Central memory CD4-positive, alpha-beta T cell (primary cell): ENCODE measurements at places on chromosomes 6 and 20.

- DNase-seq: no peak
Observed at GRCh38 chr20:49562311-49563014, 5.5 kb downstream of the PTGIS start.

GRCh38 chr6:147691446-147691845 is 183.0 kb downstream of the SAMD5 start:
- no peak for DNase-seq

GRCh38 chr6:137871831-137872454 is 4.9 kb downstream of the TNFAIP3 start:
- peak; percentile 37 for DNase-seq

GRCh38 chr6:137309078-137309762 is 90.0 kb upstream of the IFNGR1 start:
- DNase-seq: peak; percentile 14

DNA sequence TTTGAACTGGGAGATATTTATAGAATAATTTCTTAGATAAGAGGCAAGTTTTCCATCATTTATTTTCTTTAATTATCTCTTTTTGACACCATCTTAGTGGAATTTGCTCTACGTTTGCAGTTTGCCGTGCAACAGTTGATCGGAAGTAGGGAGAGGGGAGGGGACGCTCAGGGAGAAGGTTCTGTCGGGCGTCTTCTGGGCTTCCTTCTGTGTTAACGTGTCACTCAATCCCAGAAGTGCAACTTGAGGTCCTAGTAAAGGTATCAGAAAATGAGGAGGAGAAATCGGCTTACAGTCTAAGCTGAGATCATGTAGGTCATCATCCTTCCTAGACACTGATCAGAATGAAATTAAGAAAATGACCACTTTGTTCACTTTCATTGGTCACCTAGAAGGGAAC is 149.0 kb upstream of the SNX9 start:
- DNase-seq: no peak

DNA sequence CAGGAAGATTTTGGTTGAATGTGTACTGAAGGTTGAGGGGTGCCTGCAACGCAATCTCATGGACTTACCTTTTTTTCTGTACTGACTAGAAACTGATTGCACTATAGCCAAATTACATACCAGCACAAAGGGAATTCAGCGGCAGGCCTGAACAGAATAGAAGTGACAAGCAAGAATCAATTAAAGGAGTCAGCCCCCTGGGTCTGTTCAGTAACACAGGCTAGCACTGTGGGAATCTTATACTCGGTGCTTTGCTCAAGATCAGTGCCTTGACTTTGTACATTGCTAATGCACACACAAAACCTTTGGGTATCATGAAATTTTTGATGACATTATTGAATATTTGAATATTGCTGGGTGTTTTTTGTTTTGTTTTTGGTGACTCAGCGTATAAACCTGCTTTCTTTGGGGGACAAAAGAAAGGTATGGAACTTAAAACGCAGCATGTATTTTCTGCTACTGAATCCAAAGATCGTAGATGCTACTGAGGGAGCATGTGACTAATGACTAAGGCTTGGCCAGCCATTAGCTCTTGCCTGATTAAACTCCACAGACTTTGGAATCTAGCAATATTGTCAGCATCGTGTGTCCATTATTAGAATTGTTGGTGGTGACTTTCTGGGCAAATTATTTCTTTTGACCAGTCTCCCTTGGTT is 236.6 kb downstream of the ARID1B start:
- DNase-seq: no peak

DNA sequence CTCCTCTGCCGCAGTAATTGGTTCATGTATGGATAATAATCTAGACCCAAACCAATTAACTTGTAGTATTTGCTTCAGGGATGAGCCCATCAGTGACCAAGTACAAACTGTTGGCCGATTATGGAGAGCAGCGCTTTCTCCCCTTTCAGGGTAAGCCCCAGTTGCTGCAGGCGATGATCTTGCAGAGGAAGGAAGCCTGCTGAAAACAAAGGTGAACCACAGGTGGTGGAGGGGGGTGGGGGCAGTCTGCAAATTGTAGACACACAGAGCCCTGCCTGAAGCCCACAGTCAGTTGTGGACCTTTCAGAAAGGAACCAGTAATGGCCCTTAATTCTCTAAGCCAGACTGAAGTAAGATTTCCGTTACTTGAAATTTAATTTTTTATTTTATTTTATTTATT is 167.9 kb upstream of the JARID2 start:
- no peak for DNase-seq

DNA sequence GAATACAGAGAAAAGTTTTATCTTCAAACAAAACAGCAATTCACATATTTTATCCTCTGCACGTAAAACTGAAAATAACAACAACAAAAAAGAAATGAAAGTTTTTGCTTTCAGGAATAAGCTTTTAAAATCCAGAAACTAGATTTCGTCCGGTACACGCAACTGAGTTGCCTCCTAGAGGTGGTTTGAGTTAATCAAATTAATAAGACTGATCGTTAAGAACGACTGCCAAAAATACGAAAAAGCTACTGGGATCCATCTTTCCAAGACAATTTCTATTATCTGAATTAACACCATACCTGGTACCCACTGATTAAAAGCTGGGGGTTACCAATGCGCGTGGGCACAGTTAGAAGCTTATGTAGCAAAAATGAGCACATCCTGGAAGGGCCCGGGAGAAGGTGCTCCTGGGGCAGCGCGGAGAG is 669 bp downstream of the PDCD2 start:
- no peak for DNase-seq

DNA sequence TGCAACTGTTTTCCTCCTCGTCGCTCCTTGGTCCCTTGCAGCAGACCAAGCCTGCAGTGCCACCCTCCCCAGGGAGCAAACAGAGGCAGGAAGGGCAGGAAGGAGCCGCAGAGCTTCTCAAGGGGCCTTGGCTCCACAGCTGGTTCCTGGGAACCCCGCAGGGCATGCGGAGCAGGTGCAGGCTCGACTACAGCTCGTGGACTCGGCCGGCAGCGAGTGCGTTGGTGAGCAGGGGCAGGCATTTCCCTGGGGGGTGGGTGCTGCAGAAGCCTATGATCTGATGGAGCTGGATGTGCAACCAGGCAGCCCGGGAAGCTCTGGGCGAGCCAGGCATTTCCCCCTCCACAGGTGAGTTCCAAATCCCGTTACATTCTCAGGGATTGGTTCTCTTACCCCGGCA is 37.1 kb downstream of the FRMD1 start:
- DNase-seq: no peak

DNA sequence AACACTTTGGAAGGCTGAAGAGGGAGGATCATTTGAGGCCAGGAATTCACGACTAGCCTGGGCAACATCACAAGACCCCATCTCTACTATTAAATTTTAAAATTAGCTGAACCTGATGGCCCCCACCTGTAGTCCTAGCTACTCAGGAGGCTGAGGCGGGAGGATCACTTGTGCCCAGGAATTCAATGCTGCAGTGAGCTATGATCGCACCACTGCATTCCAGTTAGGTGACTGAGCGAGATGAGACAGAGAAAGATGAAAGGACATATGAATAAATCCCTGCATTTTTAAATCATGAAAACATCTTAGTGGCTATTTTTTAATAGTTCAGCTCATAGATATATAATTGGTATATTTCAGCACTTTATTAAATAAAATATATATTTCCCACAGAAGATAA is 93.8 kb downstream of the GPR63 start:
- DNase-seq: no peak

- DNase-seq: no peak
Observed at GRCh38 chr6:40977695-40978094, 61.3 kb downstream of the UNC5CL start.

DNA sequence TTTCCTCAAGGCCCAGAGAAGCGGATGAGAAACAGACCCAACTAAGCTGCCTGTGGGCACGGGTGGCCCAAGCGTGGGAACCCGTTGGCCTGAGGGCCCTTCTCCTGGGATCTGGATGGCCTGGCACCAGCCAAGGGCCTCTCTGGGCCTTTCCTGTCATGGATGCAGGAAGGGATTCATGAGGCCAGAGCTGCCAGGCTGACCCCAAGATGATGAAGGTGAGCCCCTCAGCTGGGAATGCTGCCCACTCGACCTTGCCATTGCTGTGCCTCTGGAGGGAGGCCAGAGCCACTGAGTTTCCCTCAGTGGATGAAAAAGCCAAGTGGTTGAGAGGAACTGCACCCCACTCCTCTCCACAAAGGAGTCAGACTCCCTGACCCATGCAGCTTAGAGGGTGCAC is 171.2 kb downstream of the VEGFA start:
- DNase-seq: no peak

DNA sequence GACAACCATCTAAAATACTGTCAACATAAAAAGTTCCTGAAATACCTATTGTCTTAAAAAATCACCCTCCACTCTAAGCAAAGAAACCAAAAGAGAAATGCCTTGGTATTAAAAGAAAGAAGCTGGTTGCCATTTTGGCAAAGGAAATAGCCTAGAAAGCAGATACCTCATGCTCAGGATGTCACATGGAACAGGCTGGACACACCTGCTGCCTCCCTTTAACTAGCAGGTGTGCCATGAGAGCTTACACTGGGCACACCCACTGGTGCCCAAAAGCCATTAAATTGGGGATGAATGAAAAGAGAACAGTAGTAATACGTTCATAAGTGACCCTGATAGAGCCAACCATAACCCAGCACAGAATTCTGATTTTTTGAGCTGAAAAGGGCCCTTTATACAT is 1.5 kb downstream of the SLC23A2 start:
- DNase-seq: no peak

- no peak for DNase-seq
Observed at GRCh38 chr6:32046450-32047083, 8.4 kb downstream of the CYP21A2 start.

DNA sequence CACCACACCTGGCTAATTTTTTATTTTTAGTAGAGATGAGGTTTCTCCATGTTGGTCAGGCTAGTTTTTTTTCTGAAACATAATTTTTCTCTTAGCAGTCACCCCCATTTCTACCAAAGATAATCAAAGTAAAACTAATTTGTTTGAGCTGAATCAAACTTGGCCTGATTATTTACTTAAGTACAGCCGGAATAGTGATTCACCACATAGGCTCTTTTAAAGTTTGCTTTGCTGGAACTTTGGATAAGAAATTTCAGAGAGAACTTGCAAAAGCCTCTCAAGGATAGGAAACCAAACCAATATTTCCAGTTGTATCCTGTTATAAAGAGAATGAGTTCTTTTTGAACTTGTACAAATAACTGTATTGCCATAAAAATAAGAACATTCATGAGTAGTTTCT is 105.0 kb upstream of the SYNCRIP start:
- DNase-seq: no peak

GRCh38 chr6:4441981-4442434 is 306.6 kb upstream of the ECI2 start:
- no peak for DNase-seq

- no peak for DNase-seq
Observed at GRCh38 chr20:6882561-6883291, 115.2 kb downstream of the BMP2 start.

DNA sequence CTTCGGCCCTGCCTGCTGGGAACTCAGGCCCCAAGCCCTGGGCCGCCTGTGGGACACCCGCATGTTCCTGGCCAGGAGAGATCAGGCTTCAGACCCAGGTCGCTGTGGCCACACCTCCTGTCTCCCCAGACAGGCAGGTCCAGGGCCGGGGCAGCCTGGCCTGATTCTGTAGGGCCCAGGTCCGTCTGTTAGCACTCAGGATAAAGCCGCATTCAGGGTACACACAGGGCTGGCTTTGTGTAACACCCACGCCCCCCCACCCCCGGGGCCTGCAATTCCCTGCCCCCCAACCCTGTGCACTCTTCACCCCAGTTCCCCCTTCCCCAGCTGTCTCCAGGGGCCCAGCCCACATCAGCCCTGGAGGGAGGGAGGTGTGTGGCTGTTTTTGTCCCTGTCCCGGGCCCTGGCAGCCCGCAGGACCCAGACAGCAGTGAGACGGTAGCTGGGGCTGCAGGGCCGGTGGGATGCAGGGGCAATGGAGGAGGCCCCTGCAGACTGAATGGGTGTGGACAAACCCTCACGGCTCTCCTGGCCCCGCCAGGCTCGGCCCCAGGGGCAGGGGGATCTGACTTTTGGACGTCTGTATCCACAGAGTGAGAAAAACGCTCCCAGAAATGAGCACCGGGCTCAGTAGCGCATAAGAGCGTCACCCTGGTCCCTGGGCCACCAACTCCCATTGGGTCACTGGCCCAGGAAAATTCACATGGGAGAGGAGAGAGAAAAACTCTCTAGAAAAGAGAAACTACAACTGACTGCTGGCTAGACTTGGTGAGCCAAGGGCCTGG is 42.4 kb upstream of the ZBP1 start:
- no peak for DNase-seq

- no peak for DNase-seq
Observed at GRCh38 chr6:94045099-94045829, 625.9 kb upstream of the EPHA7 start.

- DNase-seq: no peak
Observed at GRCh38 chr6:884570-884969, 191.6 kb upstream of the EXOC2 start.
